Stimulated activated CD4-positive, alpha-beta T cell treated with anti-CD3 and anti-CD28 coated beads, Interleukin-12 subunit alpha, Interleukin-12 subunit beta, amount 100 ng/mL, for 48 hours (primary cell): ENCODE measurements at places on chromosomes 13 and 19.
A peak's percentile ranks its signal among the peaks of the same experiment; 100 is the strongest.

GRCh38 chr13:21075379-21076249 is 14.2 kb upstream of the LATS2 start:
- no peak for DNase-seq

DNA sequence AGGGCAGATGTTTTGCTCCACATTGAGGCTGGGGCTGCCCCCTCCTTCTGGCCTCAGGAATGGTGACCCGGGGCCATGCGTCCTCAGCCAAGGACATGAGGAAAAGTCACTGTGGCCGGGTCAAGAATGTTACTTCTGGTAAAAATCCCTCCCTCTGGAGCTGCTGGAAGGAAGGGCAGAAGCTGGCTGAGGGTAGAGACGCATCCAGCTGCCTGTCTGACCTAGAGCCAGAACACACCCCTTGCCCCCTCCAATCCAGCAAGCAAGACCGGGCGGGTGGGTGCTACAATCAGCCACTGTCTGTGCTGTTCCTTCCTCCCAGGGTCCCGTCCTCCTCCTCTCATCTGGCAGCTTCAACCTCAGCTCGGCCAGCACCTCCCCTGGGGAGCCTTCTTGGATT is 59.0 kb downstream of the PTPRS start:
- no peak for DNase-seq

DNA sequence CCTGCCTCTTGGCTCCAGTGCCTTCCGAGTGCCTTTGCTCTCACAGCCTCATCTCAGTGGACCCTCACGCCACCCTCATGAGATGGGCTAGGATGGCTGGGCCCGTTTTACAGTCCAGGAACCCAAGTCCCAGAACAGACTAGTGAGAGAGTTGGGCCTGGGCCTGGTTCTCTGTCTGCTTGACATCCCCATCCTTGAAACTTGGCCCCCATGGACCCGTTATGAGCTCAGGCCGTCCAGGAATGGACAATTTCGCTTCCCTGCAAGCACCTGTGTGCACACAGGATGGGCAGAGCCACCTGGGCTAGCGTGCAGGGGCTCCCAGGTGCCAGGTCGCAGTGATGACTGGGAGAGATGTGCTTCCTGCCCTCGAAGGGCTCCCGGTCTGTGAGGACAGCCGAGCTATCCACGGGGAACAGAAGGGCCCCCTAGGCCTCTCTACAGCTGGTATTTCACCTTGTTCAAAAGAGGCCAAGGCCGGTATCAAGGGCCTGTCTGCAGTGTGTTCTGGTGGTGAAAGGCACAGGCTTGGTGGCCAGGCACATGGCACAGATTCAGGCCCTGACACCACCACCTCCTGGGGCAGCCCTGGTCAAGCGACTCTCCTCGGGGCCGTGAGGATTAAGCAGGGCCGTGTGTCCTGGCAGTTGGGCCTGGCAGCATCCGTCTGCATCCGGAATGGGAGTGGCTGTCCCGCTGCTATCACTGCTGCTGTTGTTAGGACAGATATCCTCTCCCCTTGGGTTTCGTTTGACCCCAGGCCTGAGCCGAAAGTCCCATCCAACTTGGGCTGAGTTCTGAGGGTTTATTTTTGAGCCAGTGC is 38.9 kb downstream of the CAPN12 start:
- no peak for DNase-seq

GRCh38 chr13:84917252-84917878 is 881.9 kb downstream of the SLITRK6 start:
- DNase-seq = no peak

GRCh38 chr19:10921199-10921909 is 7.1 kb downstream of the YIPF2 start:
- DNase-seq = no peak

DNA sequence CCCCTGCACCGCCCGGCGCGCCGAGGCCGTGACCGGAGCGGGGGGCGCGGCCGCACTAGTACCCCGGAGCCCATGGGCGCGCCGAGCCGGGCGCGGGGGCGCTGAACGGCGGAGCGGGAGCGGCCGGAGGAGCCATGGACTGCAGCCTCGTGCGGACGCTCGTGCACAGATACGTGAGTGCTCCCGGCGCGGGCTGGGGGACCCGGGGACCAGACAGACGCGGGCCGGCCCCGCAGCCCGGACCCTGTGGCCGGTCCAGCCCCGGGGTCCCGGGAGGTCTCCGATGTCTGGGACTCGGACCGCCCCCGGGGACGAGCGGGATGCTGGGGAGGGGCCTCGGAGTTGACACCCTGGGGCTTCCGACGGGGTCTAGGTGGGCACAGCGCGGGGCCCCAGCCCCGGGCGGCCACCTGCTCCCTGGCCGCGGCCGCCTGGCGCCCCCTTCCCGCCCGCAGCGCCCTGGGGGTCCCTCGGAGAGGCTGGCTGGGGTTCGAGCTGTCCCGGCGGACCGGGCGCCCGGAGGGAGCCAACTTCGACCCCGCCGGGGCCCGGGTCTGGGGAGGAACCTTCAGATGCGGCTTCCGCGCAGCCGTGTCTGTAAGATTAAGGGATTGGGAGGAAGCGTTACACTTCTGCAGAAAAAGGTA is 568 bp downstream of the ATP11A start:
- DNase-seq = peak; percentile 13

- DNase-seq = no peak
These were observed 151.0 kb upstream of the TMTC4 start for GRCh38 chr13:100825557-100825956.

GRCh38 chr13:28755546-28755870 is 36.7 kb upstream of the SLC46A3 start:
- DNase-seq = no peak

GRCh38 chr13:43294412-43294811 is 271.0 kb downstream of the DNAJC15 start:
- DNase-seq = no peak

DNA sequence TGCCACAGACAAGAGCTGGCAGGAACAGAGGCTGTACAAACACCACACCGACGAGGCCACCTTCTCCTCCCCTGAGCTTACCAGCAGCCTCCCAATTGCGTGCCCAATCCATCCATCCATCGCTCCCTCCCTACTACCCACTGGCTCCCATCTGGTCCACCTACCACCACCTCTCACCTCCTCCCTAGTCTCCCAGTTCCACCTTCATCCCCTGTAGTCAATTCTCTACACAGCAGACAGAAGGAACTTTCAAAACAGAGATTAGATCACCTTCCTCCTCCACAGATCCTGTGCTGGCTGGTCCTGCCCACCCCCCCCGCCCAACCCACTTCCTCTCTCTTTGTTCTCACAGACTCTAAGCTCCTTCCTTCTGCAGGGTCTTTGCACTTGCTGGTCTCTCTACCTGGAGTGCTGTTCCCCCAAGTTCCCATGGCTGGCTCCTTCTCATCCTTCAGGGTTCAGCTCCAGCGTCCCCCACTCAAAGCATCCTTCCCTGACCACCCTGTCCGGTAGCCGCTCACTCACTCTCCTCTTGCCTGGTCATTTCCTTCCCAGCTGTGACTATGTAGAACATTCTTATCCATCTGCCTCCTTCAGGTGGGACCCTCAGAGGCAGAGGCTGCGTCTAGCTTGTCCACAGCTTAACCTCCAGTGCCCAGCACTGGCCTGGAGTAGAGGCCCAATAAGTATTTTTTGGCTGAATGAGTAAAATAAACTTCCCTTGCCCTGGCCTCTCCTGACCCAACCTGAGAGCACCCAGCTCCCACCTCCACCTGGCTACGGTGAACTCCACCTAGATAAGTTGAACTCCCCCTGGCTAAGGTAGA is 23.0 kb downstream of the PIN1 start:
- DNase-seq = no peak

GRCh38 chr13:104270731-104271130 is 1204.5 kb upstream of the SLC10A2 start:
- no peak for DNase-seq
